ENCODE measurements at places on chromosomes 3 and 15. TPM values are rescaled to one million over a fixed set of nuclear protein-coding genes. Genes with fewer than 3 reads are reported as not detected.

DNA sequence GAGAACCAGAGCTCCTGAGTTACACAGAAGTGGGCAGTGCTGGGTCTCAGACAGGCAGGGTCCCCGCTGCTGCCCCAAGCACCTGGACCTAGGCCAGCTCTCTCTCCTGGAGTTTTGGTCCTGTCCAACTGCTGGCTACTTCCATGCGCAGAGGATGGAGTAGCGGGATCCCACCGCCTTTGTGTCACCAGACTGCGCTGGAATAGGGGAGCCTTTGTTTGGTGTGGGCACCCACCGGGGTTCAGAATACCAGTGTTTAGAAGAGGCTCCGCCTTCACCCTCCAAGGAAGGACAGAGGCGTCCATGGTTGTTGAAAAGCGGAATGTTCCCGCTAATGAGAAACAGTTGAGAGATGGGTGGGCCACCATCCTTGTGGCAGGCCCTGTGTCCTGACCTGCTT, 154.4 kb downstream of the DNAJB8 start:
- DNase-seq = no peak

GRCh38 chr15:55863911-55864310, 121.0 kb upstream of the PRTG start:
- no peak for DNase-seq

DNA sequence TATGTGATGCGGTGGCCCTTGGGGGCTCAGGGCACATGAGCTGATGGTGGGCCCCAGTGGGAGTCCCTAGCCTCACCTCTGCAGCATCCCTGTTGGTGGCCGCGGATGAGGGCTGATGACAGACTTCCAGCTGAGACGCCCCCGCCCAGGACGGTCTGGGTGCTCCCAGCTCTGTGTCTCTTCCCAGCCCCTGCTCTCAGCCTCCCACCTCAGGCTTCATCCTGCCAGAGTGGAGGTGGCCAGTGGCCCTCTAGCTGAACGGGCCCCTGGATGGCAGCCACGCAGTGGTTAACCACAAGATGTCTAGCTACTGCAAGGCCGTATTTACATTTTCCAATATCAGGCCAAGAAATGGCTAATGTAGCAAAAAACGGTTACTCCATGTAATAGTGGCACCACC, 205.3 kb upstream of the LINGO1 start:
- no peak for DNase-seq

DNA sequence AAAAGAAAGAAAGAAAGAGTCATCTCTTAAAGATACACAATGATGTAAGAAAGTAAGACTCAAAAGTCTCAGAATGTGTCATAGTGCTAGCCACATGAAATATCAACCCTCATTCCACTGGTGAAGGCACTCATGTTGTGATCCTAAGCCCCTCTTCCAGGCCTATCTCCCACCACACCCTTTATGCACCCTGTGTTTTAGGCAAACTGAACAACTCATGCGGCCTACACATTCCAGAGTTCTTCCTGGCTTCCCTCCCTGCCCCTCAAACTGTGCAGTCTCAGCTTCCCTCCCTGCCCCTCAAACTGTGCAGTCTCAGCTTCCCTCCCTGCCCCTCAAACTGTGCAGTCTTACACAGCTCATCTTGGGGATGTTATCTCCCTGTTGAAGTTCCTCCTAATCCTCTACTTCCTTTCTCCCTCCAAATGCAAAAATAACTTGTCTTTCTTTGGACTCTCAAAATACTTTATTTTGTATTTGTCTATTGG, 69.0 kb upstream of the FNDC3B start:
- peak; percentile 46 for DNase-seq

DNA sequence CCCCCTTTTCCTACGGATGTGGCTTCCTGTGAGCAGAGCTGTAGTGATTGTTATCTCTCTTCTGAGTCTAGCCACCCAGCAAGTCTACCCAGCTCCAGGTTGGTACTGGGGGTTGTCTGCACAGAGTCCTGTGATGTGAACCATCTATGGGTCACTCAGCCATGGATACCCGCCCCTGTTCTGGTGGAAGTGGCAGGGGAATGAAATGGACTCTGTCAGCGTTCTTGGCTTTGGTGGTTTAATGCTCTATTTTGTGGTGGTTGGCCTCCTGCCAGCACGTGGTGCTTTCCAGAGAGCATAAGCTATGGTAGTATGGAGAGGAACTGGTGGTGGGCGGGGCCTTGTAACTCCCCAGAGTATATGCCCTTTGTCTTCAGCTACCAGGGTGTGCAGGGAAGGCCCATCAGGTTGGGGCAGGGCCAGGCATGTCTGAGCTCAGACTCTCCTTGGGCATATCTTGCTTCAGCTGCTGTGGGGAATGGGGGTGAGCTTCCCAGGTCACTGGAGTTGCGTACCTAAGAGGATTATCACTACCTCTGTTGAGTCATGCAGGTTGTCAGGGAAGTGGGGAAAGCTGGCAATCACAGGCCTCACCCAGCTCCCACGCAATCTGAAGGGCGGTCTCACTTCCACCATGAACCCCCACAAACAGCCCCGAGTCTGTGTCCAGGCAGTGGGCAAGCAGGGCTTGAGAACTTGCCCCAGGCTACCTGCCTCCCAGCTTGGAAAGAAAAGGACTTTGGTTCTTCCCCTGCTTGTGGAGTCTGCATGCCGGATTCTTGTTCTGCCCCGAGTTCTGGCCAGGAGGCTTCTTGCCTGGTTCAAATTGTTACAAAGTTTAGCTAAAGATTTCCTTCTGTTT, 9.0 kb upstream of the ADGRG7 start:
- DNase-seq = no peak

DNA sequence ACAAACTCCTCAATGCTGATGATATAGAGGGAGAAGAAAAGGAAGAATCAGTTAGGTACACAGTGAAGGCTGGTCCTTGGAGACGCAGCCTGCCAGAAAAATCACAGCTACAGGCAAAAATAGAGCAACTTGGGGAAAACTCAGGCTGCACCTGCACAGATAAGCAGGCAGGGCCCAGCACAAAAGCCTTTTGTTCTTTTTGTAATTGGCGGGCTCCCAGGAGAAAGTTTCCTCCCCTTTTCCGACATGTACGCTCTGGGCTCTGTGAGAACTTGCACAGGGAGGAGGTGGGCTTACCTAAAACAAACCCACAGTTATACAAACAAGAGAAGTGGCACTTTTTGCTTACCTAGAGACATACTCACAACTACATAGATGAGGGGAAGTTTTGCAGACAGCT, 813.4 kb upstream of the EPHA6 start:
- DNase-seq = peak; percentile 11

DNA sequence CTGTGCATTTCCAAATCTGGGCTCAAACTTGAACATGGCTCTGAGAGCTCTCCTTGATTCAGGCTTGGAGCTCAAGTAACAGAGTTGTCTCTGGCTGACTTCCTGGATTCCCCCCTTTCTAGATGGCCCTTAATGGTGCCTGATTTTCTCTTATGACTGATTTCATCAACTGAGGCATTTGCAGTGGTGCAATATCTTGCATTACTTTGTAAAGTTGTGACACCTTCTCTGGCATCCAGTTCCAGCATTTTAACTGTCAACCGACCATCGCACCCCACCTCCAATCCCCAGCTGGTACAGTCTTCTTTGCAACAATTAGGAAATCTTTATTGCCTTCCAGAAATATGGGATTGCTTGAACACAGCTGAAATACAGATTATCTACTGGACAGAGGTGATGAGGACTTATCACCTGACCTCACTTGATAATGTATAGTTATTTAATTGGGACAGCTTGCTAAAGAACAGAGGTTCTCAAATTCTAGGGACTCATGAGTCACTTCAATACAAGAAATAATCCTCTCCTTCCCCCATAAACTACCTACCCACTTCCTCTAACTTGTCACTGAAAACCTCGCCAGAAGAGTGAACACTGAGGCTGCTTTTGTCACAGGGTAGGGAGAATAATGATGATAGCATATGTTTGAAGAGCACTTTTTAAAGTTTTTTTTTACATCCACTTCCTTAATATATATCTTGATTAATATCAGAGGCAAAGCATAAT, 41.8 kb downstream of the FILIP1L start:
- peak; percentile 50 for DNase-seq

DNA sequence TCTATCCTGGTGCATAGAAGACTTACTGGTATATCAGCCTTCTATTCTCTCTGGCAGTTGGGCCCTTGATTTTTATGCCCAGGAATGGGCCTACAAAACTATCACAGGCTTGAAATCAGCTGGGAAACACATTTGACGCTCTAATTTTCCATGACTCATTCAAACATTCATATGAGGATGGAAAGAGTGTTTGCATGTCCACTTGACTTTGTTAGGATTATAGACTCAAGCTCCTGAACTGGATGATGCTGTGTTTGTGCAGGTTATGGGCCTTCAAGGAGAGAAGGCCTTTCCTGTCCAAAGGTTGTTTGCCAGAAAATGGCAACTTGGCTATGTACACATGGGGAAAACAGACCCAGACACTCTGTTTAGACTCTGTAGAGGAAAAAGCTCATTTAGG, 219.9 kb downstream of the GAP43 start:
- no peak for DNase-seq

DNA sequence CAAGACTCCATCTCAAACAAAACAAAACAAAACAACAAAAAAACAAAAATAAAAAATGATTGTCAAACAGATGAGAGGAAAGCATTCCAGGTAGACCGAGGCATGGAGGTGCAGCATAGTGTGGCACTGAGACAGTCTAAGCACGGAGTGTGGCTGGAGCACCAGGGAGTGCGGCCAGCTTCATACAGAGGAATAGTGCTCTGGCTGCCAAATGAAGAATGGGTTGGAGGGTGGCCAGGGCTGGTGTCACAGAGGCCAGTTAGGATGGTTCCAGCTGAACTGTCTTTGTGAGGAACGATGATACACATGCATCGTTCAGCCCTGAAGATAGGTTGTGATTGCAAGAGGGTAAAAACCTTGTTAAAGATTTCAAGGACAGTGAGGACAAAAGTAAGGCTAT, 28.3 kb downstream of the MITF start:
- DNase-seq = no peak

Gene LMOD3
- total RNA-seq = not detected

Gene SLC2A2
- not detected for total RNA-seq

Gene STX19
- total RNA-seq = not detected

Gene OPA1
- 89.7 TPM for total RNA-seq

Gene GHSR
- total RNA-seq = not detected

Data from HT1080 (cell line).